ENCODE measurements at places on chromosomes 3 and 15.

DNA sequence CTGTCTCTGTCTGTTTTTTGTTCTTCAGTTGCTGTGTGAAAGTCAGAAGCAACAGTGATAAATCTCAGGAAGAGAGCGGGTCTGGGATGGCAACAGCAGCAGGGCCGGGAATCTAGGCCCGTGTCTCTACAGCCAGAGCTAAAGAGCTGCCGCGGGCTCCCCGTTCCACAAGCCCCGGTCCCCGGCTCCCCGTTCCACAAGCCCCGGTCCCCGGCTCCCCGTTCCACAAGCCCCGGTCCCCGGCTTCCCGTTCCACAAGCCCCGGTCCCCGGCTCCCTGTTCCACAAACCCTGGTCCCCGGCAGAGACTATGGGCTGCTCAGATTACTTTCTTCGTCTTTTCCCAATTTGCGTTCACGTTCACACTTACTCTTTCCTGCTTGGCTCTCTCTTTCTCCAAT lies 19.5 kb downstream of the RCCD1 start:
- no peak for DNase-seq

GRCh38 chr3:195750797-195751520 lies 30.2 kb downstream of the MUC20 start:
- DNase-seq = no peak

GRCh38 chr3:153848702-153849101 lies 272.5 kb upstream of the ARHGEF26 start:
- DNase-seq = no peak

GRCh38 chr3:161356287-161356686 lies 15.0 kb downstream of the SPTSSB start:
- DNase-seq = no peak

- no peak for DNase-seq
Measured at GRCh38 chr15:79901958-79902357, 5.1 kb upstream of the MTHFS start.

DNA sequence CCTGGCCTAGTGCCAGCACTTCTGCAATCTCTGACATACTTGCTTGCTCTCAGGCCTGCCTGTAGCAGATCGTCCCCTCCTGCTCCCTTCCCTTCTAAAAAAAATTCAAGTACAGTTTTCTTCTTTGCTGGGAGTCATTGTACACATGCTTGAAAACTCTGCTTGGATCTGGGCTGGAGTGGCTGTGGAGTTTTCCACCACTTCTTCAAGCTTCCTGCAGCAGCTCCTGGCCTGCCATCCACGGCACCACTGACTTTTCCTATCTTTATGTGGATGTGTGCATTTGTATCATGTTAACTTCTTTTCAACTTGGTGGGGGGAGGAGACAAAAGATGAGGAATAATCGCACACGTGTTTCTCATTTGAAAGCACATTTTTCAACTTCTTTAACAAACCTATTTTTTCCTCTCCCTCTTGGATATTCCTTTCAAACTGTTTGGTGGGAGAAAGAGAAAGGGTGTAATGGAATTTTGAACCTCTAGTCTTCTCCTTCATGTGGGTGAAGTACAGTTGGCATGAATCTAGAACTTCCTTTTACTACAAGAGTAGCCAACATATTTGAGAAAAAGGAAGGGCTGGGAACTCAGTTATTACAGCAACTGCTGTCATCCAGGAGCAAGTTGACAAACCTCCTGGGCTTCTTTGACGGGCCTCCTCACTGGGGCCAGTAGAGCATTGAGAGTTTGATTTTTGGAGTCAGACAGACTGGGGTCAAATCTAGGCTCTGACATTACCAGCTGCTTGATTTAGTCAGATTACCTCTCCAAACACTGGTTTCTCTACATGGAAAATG lies 61.2 kb upstream of the LRTM1 start:
- DNase-seq = no peak

DNA sequence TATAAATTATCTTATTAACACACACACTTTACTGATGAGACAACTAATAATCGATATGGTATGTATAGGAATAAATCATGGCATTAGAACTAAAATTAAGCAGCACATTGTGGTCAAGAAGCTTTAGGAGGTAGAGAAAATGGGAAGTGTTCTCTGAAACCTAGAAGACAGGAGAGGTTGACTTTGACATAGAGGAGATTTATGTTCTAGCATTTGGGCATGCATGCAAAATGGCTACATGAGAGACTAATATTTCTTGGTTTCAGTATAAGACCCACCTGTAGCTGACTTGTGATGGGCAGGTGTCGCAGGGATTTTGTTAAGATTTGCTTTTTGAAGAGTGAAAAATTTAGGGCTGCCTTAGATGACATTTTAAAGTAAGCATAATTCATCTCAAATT lies 209.7 kb upstream of the POU1F1 start:
- DNase-seq = no peak

- DNase-seq = no peak
Measured at GRCh38 chr3:184637705-184638104, 74.2 kb downstream of the MAGEF1 start.

Measured in stimulated activated CD8-positive, alpha-beta memory T cell treated with anti-CD3 and anti-CD28 coated beads, Interleukin-15, amount 100 ng/mL, for 1 hour (primary cell).